ENCODE measurements at places on chromosomes 1 and 21.

DNA sequence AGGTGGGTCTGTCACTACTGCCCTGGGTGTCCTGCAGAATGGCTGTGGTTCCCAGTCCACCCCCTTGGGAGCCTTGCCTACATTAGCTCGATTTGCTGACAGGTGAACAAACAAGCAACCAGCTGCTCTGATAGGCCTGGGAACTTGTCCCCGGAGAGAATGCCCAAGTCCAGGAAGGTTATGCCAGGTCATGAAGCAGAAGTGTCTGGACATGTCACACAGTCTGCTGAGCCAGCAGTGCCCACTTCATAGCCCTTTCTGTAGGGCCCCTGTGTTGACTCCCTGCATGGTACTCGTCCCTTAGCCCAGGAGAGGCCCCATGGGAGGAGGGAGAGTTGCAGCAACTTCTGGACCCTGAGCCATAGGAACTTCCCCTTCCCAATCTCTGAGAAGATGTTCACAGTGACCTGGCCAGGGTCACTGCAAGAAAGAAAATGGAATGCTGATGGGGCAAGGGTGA, 31.0 kb downstream of the UCK2 start:
- peak; percentile 94 for DNase-seq

DNA sequence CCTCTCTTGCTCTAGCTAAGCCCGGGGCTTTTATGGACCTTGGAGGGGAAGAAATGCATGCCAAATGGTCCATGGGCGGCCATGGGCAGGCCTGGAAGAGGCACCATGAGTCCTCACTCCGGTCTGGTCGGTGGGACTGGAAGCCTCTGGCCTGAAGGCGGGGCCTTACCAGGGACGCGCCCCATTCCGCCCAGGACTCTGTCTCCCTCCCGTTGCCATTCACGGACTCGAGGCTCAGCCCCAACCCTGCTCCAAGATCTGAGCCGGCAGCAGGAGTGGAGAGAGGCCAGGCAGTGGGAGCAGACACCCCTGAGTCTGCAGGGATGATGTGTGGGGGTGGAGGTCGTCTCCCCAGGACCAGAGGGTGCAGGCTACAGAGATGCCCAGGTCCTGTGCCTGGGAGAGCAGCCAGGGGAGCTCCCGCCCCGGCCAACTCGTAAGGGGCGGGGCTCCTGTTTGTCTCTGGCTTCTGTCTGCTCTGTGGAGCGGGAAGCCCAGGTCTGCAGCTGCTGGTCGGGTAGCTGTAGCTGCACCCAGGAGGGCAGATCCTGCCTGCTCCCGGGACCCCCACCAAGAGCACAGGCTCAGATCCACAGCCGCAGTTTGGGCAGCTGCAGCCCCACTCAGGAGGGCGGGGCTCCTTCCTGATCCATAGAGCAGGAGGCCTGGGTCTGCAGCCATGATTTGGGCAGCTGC, 8.3 kb upstream of the KANK4 start:
- DNase-seq = no peak

- no peak for DNase-seq
Observed at GRCh38 chr1:112445596-112445995, 49.6 kb downstream of the CTTNBP2NL start.

DNA sequence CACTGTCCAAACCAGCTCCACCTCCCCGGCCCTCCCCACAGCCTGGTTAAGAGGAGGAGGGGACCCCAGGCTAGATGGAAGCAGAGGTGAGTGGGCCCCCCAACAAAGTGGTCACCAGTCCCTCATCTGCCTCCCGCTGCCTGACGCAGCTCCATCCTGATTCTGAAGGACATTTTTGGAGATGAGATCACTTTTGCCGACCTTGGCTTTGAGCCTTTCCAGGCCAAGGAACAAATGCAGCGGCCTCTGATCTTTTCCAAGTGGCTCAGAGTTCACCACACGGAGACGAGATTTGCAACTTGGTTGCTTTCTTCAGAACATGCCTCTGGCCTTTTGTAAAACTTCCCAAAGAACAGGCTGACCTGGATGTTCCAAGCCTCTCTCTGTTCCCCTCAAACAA, 223.1 kb downstream of the NPHP4 start:
- no peak for DNase-seq

DNA sequence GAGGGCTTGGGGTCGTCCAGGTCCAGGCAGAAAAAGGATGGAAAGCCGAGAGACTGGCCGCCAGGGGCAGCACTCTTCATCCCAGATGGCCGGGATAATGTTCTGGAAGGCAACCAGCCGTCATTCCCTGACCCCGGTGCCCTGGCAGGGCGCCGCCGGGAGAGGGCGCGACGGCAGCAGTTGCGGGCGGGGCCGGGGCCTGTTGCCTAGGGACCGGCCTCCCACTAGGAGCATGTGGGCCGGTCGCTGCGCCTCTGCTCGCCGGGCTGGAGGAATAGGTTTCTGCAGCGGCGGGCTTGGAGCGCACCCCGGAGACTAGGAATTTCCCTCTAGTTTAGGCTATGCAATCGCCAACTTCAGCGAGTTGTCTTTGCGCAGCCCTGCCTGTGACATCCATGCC, 11.0 kb downstream of the DMRTB1 start:
- DNase-seq = no peak

- DNase-seq = peak; percentile 1
Observed at GRCh38 chr1:104671684-104672353, 922.1 kb downstream of the AMY1C start.

GRCh38 chr21:39006571-39007311, 176.5 kb downstream of the PSMG1 start:
- no peak for DNase-seq

- DNase-seq = no peak
Observed at GRCh38 chr1:91383456-91383855, 21.2 kb downstream of the HFM1 start.

- no peak for DNase-seq
Observed at GRCh38 chr1:233112186-233113008, 162.0 kb downstream of the NTPCR start.

GRCh38 chr21:37886120-37886519, 30.1 kb downstream of the KCNJ6 start:
- peak; percentile 10 for DNase-seq

- DNase-seq = no peak
Observed at GRCh38 chr1:46508757-46509156, 19.1 kb downstream of the DMBX1 start.

GRCh38 chr1:1482856-1483255, 11.3 kb downstream of the ATAD3B start:
- DNase-seq = no peak

GRCh38 chr1:156691665-156692440, 13.5 kb downstream of the CRABP2 start:
- DNase-seq = no peak

- no peak for DNase-seq
Observed at GRCh38 chr21:23574932-23575331, 2032.3 kb downstream of the MRPL39 start.

- peak; percentile 20 for DNase-seq
Observed at GRCh38 chr1:115890580-115890979, 49.7 kb upstream of the NHLH2 start.

DNA sequence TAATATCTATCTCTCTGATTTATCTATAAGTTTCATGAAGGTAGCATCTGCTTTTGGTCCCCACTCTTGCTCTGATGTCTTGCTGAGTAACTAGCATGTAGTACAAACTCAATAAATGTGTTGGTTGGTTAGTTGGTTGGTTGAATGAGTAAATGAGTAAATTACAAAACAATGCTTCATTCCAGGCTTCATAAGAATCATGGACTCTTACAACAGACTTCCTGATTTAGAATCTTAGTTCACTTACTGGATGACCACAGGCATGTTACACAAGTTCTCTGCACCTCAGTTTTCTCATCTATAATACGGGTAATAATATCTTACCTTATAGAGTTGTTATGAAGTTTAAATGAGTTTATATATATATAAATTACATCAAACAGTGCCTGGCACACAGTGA, 98.6 kb downstream of the ZNF281 start:
- no peak for DNase-seq

DNA sequence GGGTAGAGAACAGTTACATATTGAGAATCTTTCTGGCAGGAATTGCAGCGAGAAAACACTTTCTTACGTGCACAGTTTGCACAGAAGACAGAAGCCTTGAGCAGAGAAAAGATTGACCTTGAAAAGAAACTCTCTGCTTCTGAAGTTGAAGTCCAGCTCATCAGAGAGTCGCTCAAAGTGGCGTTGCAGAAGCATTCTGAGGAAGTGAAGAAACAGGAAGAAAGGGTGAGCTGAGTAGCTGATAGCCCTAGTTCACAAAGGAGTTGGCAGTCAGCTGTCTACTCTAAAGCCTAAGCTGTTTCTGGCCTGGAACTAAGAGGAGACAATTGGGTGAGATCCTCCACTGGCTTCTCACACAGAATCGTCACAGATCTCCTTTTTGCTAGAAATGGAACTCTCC, 20.3 kb upstream of the SH3BGRL3 start:
- no peak for DNase-seq

DNA sequence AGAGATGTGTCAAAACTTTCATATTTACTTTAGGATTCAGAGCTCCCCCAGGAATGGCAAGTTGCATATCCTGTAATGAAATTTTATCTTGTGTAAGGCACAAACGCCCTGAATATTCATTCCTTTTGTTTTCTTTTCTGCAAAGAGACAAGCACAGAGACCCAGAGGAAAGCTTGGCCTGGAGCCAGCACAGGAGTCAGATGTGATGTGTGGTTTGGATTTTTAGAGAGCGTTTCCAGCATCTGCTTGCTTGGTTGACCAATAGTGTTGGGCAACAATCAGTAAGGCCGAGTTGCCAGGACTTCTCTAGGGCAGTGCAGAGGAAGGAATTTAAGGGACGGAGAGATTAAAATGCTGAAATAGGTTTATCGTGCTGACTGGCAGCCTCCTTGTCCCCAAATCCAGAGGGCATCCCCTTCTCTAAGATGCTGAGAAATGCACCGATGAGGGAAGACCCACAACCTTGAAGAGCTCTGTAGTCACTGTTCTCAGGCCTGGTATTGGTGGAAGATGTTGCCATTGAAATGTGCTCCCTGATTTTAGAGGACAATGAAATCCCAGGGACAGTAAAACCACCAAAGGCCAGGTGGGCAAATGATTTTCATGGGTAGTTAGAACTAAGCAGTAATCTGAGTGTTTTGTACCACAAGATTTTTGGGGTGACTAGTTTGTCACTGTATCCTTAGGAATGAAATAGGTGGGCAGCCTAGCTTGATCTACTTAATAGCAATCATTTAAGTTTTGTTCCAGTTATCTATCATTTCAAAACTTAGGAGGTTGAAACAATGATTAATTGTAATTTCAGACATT, 37.9 kb upstream of the RHOU start:
- DNase-seq = peak; percentile 13

GRCh38 chr1:33610391-33610790, 137.9 kb downstream of the ZSCAN20 start:
- DNase-seq = no peak

DNA sequence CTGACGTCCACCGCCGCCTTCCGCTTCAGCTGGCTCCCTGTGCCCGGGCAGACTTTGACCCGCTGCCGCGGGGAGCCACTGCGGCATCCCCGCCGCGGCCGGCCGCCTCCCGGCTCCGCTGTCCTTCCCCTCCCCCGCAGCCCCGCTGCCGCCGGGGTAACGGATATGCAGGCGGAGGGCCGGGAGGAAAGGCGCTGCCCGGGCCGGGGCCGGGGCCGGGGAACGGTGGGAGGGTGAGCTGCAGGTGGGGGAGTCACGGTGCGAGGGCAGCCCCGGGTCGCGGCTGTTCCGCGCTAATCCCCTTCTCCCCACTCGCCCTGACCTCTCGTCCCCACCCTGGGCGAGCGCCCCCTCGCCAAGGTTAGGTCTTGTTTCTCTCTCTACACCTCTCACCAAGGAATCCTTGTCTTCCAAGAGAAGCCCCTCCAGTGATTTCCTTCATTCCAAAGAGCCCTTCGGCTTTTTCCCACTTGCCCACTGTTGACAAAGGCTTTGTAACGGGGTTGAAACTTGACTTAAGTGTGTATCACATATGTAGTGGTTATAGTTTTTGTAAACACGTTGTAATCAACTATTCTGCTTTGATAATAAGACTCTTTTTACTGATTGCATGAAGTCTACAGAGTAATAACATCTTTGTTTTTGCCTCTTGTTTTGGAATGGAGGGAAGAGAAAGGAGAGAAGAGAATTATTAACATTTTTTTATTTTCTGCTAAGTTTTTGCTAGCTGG, 669 bp downstream of the XPR1 start:
- DNase-seq = no peak

- no peak for DNase-seq
Observed at GRCh38 chr1:75952016-75952415, 19.8 kb upstream of the ASB17 start.

DNA sequence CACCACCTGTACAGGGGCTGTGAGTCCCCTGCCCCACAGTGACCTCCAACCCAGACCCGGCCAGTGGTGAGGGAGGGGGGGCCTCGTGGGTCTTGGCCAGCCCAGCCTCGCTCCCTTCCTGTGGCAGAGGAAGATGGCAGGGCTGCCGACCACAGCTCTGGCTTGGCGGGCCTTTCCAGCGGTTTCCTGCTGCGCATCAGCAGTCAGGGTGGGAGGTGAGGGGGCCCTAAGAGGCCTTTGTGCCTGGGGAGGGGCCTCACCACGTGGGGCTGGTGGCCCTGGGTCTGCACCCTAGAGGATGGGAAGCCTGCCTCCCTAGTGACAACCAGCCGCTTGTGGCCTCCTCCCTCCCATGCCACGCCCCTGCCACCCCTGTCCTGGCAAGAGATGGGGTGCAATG, 72.6 kb upstream of the ARHGEF16 start:
- no peak for DNase-seq

- no peak for DNase-seq
Observed at GRCh38 chr21:16460936-16461335, 731.2 kb downstream of the USP25 start.

DNA sequence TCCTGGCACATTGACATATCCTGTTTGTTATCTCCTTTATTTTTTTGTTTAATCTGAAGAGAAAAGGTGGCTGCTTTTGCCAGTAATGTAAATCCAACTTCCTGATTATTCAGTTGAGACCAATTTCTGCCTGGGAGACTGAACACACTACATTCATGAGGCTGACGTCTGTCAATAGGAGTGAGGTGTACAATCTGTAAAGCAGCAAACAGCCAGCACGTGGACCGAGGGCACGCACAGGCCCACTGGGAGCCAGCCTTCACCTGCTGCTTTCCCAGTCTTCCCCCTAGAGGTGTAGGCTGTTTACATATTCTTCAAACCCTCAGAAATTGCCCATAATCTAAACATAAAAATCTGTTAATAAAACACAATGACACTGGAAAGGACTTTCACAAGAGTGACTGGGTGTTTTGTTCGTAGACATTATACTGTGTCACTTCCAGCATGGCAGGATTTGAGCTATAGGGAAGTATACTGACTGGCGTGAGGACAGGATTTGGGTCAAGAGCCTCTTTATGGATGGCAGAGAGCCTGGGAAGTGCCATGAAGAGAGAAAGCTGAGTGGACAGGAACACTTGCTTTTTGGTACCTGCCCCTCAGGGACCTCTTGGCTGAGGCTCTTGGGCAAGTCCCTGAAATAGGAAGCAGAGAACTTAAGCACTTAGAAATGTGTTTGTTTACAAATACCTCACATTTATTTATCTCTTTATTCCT, 552.9 kb upstream of the CAMK1G start:
- peak; percentile 100 for DNase-seq

- no peak for DNase-seq
Observed at GRCh38 chr21:45494135-45494850, 47.9 kb downstream of the SLC19A1 start.

All from DMS153 (cell line).